ENCODE measurements at places on chromosomes 2 and 18. TPM values are rescaled to one million over a fixed set of nuclear protein-coding genes. Genes with fewer than 3 reads are reported as not detected.

SERPINB4 gene
- not detected for total RNA-seq

CCL20 gene
- not detected for total RNA-seq

LGALSL gene
- total RNA-seq: not detected

VWC2L gene
- total RNA-seq: not detected

CCNYL1 gene
- total RNA-seq: 6.7 TPM

INHA gene
- total RNA-seq: not detected

RUFY4 gene
- total RNA-seq: 2.4 TPM

GAREM1 gene
- 0.43 TPM for total RNA-seq

L3MBTL4 gene
- total RNA-seq: 0.51 TPM

DTNA gene
- 1.5 TPM for total RNA-seq

CD28 gene
- total RNA-seq: 224 TPM

TNFAIP6 gene
- not detected for total RNA-seq

TMEM247 gene
- not detected for total RNA-seq
